NCI-H1048 (cell line): ENCODE measurements at places on chromosomes 3 and 15.

DNA sequence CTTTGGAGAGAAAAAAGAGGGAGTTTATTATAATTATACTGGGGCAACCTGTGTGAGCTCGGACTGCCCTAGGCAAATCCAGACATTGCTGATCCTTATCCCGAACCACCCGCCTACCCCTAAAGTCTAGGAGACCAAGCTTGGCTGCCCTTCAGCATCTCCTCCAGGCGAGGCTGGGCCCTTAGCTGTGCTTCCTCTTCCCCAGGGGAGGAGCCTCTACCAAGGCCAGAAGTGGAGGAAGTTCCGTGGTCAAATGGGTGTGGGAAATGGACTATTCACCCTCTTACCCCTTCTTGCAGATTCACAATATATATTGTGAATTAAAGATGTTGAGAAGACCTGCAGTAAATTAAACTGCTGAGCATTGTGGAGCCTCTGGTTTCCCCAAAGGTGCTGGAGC is 158.3 kb upstream of the HES1 start:
- no peak for DNase-seq

DNA sequence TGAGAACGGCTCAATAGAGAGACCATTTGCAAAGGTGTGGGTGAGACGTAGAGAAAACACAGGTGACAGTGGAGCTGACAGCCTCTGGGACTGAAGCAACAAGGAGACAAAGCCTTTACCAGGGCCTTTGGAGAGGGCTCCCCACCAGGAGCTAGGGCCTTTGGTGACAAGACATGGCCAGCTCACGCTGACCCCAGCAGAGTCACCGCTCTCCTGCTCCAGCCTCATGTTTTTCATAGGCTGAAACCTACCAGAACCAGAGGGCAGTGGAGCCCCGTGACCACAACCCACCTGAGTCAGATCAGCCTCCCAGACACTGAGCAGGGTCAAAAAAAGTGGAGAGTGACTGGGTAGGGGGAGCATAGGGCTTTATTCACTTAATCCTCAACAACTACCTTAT is 214.7 kb downstream of the SHQ1 start:
- DNase-seq = no peak

DNA sequence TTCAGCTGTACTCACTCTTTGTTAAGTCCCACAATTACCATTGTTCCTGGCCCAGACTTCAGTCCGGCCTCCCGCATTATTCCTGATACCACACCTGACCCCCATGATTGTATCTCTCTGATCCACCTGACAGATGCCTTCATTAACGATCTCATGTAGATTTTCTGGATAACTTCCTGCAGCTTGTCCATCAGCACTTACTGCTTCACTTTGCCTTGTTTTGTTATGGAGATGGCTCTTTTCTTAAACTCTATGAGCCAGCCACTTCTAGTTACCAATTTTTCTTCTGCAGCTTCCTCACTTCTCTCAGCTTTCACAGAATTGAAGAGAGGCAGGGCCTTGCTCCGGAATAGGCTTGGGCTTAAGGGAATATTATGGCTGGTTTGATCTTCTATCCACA is 1044.2 kb downstream of the PLOD2 start:
- no peak for DNase-seq

GRCh38 chr3:122619040-122619439 is 41.6 kb downstream of the PARP15 start:
- no peak for DNase-seq

GRCh38 chr3:170321321-170322034 is 36.0 kb upstream of the SKIL start:
- no peak for DNase-seq

GRCh38 chr3:59658274-59658673 is 608.4 kb upstream of the CFAP20DC start:
- no peak for DNase-seq

DNA sequence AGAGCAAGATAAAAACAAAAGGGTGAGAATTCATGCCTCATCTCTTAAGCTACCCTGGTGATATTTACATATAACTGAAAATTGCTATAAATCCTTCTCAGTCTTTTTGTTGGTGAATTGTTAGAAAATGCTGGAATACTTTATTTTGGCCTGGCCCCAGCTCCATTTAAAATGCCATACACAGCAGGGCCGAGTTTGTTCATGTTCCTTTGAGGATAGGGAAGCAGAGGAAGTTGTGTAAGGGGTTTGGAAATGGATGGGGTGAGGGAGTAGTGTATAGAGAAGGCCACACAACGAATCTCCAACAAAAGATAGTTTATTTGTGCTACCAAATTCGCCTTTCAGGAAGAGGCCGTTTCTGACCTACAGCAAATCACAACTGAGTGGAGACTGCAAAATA is 78.6 kb upstream of the ADAMTS9 start:
- no peak for DNase-seq

DNA sequence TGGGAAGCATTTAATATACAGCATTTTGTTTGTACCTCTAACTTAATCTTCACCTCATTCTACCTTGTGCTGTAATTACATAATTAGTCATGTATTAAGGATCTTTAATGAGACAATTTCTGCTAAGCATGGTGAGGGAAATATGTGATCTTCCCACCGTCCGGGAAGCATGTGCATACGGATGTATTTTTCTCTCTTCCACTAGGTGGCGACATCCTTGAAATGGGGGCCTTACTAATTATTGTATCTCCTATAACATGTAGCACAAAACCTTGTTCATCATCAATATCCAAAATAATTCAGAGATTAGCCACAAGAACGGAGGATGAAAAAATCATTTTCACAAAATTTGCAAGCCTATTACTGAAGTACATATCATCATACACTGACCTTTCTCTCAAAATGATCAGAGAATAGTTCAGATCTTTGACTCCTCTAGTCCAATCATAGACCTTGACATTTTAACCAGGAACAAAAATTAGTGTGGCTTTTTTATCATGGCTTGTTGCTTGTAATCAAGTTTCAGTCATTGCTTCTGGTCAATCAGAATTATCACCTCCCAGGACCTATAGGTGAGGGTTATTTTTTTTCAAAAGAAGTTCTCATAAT is 148.9 kb upstream of the GBE1 start:
- DNase-seq = peak; percentile 8

GRCh38 chr3:181691901-181692300 is 19.8 kb upstream of the SOX2 start:
- no peak for DNase-seq

GRCh38 chr3:53845103-53845880 is 927 bp downstream of the CHDH start:
- DNase-seq = no peak

- no peak for DNase-seq
Measured at GRCh38 chr3:14471690-14472089, 68.5 kb downstream of the GRIP2 start.

DNA sequence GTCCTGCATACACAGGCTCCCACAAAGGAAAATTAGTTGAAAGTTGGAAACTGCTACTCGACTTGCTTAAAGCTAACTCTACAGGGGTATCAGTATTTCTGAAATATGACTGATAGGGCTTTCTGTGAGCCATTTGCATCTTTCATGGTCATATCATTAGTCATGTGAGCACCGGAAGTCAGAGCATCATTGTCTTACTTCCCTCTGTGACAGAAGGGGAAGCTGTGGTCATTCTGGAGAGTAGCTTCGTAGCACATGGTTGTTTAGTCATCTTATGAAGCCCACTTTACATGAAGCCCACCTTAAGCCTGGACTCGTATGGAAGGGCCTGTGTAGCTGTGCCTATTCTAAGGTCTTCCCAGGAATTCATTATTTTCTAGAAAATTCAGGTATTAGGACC is 69.0 kb downstream of the COL6A5 start:
- DNase-seq = no peak

DNA sequence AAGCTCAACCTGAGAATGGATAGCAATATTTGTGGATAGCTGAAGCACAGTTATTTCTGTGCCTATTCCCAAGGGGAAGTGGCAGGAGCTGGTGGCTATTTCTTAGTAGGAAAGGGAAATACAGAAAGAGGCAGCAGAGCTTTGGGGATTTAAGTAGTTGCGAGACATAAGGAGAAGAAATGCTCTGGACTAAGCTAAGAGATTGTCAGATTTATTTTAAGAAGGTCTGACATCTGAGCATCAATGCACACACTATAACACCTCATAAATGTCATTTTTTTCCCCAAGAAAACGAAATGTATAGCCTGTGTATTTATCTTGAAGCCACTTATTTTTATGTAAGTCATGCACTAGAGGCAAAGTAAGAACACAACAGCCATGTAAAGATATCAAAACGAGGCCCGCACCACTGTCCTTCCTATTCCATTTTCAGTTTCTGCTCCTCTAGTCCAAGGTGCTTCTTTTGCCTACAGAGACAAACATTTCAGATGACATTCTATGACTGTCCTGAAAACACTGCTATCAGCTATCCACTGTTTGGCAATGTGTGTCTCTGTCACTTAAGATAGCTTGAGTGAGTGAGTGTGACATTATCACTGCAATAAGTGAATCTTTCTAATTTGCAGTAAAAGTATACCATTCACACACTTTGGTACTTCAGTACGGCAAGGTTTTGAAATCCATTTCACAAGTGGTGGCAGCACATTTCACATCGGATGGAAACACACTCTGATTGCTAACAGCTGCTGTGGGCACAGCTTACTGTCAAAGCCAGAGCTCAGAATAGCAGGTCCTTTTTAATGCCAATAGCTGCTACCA is 62.7 kb upstream of the ICE2 start:
- DNase-seq = no peak

DNA sequence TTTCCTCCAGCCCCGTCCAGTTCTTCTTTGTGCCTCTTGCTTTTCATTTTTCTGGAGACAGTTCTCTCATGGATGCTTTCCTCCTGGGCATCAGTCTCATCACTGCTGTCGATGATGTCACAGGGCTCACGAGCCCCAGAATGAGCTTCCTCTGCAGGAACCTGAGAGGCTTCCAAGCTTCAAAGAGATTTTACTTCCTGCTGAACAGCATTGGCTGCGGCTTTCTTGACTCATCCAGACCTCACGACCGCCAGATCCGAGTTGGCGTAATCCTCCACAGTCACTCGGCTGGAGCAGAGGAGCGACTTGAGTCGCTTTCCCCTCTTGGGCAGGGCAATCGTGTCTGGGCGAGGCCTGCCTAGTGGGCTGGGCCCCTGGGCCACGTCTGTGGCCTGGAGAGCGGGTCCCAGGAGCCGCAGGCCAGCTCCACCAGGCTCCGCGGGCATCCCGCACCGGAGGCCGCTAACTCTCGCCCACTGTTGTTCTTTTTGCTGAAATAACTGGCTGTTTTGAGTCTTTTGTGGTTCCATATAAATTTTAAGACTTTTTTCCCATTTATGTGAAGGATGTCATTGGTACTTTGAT is 20.8 kb upstream of the FAN1 start:
- no peak for DNase-seq

DNA sequence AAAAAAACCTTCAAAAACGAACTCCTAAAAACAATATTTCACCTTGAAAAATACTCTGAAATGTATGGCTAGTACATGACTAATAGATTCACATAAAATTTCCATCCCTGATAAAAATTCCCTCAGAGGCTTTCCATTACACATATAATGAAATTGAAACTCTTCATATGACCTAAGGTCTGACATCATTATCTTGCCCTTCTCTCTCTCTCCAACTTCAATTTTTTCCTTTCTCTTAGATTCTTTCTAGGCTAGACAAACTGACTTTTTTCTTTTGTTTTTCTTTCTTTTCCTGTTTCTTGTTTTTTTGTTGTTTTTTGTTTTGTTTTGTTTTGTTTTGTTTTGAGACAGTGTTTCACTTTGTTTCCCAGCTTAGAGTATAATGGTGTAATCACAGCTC is 1220.5 kb downstream of the ROBO2 start:
- DNase-seq = no peak

- DNase-seq = no peak
Measured at GRCh38 chr3:96466441-96466840, 348.0 kb upstream of the EPHA6 start.

- no peak for DNase-seq
Measured at GRCh38 chr15:44033894-44034293, 161.2 kb downstream of the FRMD5 start.

- no peak for DNase-seq
Measured at GRCh38 chr15:65870889-65871533, 1.7 kb downstream of the RAB11A start.

- no peak for DNase-seq
Measured at GRCh38 chr3:153144071-153144470, 18.0 kb upstream of the RAP2B start.

GRCh38 chr3:8503871-8504610 is 2.4 kb downstream of the LMCD1 start:
- peak; percentile 29 for DNase-seq

- no peak for DNase-seq
Measured at GRCh38 chr3:163347944-163348343, 1730.4 kb downstream of the SI start.

GRCh38 chr15:77692614-77693013 is 59.9 kb upstream of the LINGO1 start:
- DNase-seq = no peak

DNA sequence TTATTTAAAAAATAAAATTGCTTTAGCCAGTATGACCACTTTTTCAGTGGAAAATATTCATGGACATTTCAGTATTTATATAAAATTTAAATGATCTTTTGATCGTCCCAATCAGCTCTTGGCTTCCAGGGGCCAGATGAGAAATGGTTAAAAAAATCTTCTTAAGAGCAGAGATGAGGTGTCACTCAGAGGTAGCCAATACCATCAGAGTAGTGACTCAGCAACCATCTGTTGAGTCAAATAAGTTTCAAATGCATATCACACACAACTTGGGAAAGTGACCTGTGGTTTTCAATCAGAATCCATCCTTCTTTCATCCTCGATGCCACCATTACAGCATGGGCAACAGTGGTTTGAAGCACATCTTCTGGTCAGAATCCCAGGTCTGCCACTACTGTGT is 958.8 kb upstream of the NR2F2 start:
- no peak for DNase-seq

- no peak for DNase-seq
Measured at GRCh38 chr15:83249030-83249343, 35.5 kb downstream of the BNC1 start.

GRCh38 chr15:85002517-85002916 is 20.9 kb downstream of the PDE8A start:
- no peak for DNase-seq

GRCh38 chr15:83848315-83849050 is 194.6 kb downstream of the ADAMTSL3 start:
- no peak for DNase-seq

DNA sequence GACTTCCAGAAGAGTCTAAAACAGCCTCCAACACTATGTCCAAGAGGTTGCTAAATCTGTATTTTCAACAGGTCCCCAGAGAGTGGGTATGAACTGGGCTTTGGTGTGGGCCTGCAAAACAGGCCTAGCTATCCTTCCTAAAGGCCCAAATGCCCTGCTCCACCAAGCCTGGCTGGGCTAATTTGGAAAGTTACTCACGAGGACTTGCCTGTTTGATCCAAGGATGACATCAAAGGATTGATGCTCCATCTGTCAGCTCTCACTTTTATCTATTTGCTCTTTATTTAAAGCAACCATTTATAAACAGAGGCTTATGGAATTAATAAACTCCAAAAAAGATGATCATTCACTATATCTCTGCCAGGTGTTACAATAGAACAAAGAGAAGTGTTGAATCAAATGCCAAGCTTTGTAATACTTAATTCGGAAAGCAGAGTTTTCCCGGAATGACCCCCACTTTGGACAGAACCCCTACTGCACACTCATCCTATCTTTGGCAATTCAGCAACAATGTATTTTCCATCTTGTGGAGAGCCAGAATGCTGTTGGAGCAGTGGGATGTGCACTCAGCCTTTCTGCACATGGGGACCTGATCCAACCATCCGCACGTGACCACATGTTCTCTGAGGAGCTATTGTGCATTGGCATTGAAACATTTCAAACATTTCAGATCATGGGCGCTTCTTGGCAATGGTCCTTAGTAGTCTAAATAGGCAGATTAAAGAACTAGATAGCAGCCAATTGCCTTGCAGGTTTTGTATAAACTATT is 163.3 kb upstream of the THBS1 start:
- no peak for DNase-seq

GRCh38 chr15:68371160-68371559 is 60.8 kb downstream of the ITGA11 start:
- DNase-seq = no peak
